ENCODE measurements at places on chromosomes 7 and 10. TPM values are rescaled to one million over a fixed set of nuclear protein-coding genes. Genes with fewer than 3 reads are reported as not detected.

GRCh38 chr7:124171068-124171467, 138.2 kb upstream of the TMEM229A start:
- no peak for DNase-seq

- DNase-seq, result no peak
Measured at GRCh38 chr10:133343558-133343957, 3.6 kb upstream of the PRAP1 start.

DNA sequence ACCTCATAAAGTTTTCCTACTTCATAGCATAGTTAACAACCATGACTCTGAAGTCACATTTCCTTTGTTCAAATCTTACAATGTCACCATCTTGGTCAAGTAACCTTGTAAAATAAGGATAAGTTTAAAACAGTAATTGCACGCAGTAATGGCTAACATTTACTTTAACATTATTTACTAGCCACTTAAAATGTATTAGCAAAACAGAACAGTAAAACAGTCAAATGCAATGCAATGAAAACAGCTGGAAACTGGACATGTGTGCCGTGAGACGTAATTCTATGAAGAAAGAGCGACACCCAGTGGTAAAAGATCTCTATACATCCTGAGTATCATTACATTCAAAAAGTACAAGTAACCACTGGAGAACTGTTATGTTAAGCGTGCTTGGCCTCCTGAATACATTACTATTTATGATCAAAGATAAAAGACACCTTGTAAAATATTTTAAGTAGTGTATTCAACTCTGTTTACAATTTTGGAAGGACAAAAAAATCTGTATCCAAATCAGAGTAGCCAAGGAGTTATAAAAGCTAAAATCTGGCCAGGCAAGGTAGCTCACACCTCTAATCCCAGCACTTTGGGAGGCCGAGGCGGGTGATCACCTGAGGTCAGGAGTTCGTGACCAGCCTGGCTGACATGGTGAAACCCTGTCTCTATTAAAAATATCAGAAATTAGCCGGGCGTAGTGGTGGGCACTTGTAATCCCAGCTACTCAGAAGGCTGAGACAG, 27.2 kb downstream of the ATE1 start:
- DNase-seq, result peak; percentile 62

DNA sequence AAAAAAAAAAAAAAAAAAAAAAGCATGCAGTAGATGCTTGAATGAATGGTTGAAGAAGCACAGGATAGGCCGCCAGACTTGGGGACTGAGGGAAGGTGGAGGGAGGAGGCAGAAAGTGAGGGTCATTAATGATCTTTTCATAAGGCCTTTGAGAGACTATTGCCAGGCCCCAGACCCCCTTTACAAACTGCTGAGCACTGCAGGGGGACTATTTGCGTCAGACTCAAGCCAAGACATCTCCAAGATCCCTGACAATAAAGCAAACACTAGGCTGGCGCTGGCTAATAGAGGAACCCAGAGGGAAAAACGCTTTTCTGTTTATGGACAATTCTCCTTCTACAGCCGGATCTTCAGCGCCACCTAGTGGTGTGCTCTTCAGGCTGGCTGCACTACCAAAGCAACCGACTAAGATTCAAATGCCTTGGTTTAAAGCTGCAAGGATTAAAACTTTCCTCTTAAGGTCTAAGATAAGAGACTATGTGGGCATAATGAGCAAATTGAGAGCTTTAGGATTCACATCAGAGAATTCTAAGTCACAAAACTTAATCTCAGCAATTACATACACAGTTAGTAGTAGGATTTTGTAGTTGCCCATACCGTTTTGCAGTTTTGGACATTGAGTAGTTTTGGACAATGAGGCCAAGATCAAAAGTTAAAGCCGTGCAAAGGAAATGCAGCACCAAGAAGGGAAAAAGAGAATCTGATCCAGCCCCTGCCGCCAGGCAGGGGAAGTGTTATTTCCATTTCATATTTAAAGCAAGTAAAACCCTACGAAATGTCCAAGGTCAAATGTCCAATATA, 17.9 kb upstream of the AGK start:
- DNase-seq, result peak; percentile 47

DNA sequence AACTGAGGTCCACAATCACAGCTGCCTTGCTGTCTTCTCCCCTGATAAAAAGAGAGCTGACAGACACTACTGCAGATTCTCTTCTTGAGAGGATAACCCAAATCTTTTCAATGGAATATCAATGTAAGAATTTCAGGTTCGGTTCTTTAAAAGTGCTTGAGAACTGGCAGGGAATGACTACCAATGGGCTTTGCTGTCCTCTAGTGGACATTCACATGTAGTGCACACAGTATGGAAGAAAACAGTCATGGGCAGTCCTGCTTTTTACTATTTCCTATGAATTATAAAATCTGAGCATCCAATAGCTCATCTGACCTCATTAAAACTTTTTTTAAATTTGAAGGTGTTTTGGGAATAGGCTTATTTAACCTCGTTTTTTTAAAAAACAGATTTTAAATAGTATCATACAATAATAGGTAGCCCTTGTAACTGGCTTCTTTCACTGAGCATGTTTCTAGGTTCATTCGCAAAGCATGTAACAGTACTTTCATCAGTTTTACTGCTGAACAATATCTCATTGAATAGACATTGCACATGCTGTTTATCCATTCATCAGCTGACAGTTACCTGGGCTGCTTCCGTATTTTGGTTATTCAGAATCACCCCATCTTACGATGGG, 18.3 kb downstream of the FZD9 start:
- peak; percentile 57 for DNase-seq

DNA sequence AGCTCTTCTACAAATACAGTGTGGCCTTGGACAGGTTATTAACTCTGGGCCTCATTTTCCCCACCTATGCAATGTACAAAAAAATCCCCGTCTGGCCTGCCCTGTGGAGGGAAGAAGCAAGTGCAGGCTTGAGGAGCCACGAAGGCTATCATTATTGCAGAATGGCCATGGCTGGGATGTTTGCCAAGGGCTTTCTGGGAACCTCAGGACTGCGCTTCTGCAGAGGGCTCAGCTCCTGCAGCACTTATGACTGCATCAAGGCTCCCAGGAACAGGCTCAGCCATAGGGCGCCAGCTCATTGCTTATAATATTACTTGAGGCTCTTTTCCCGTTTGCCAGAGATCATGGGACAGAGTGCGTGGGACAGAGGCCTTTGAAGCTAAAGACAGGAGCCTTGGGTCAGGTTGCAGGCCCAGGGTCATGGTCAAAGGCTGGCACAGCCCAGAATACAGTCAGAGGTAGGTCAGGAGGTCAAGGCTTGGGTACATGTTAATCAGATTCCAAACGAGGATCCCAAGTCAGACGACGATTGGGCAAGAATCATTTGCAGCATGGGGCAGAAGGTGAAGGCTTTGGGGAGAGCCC, 20.6 kb upstream of the C10orf105 start:
- no peak for DNase-seq

ANXA8L1 gene
- polyA plus RNA-seq, result not detected

- DNase-seq, result no peak
Measured at GRCh38 chr7:137007001-137007694, 138.7 kb downstream of the CHRM2 start.

- DNase-seq, result peak; percentile 35
Measured at GRCh38 chr7:100720671-100721504, 620 bp downstream of the EPO start.

FAM25C gene
- polyA plus RNA-seq, result not detected

FAM107B gene
- polyA plus RNA-seq, result 15.7 TPM

DNA sequence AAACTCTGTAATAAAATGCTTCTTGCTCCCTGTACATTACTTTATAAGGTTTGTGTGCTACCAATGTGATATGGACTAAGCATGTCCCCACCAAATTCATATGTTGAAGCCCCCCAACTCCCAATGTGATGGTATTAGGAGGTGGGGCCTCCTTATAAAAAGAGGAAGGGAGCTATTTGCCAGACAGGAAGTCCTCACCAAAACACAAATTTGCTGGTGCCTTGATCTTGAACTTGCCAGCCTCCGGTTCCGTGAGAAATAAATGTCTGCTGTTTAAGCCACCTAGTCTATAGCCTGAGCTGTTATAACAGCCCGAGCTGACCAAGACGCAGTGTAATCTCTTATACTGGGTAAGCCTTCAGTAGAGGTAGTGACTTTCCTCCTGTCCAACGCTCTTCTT, 114.5 kb downstream of the INHBA start:
- no peak for DNase-seq

- DNase-seq, result no peak
Measured at GRCh38 chr10:88213065-88213605, 349.7 kb downstream of the PTEN start.

INHBA gene
- not detected for polyA plus RNA-seq

WDR37 gene
- 7.5 TPM for polyA plus RNA-seq

DNA sequence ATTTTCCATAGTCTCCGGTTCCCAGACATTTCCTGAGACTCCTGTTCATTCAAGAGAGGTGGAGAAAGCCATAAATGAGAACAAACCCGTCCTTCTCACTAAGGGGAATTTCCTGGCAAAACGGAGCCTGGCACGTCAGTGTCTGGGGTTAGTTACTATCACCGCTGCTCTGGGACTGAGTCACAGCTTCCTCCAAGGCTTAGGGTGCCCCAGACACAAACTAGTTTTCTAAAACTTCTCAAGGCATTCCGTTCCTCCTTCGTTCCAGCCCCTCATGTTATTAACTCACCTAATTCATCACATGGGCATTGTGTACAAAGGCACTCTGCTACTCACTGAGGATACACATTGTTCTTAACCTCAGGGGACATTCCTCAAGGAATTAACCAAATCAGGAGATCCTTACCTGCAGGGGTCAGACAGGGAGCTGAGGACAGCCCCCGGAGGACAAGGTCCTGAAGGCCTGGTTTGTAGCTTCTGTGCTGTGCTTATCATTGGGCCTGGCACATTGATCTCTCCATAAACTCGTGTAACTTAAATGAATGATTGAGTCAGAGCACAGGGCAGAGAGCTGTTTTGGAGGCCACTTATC, 103.0 kb upstream of the KLF6 start:
- DNase-seq, result no peak
